HFFc6 (cell line): ENCODE measurements at places on chromosomes 5 and 9. TPM values are rescaled to one million over a fixed set of nuclear protein-coding genes. Genes with fewer than 3 reads are reported as not detected.

The ARHGEF37 gene
- total RNA-seq = 0.33 to 0.87 TPM (median 0.66 TPM) in 3 replicates

GRCh38 chr5:60026161-60026560 is 132.6 kb upstream of the PDE4D start:
- DNase-seq = peak; percentile 12

GRCh38 chr5:152083231-152083630 is 158.6 kb upstream of the GLRA1 start:
- DNase-seq = no peak

DNA sequence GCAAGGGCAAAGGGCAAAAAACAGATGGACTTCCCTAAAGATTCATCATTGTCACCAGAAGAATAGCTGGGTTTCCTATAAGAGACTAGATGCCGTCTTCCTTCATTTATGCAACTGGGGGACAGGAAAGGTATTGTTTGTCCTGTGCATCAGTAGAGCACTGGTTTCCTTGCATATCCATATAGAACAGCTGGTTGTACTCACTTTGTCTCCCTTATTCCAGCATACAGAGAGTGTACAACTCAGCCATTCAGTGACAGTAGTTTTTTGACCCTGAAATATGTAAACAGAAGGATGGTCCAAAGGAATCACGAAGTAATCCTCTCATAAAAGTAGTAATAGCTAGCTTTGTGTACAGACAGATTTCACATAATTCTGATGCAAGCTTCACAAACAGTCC is 22.5 kb upstream of the MAST4 start:
- no peak for DNase-seq
